Breast epithelium (tissue), 4 donors: ENCODE measurements at places on chromosomes 7 and 10. TPM values are rescaled to one million over a fixed set of nuclear protein-coding genes. Genes with fewer than 3 reads are reported as not detected.

DNA sequence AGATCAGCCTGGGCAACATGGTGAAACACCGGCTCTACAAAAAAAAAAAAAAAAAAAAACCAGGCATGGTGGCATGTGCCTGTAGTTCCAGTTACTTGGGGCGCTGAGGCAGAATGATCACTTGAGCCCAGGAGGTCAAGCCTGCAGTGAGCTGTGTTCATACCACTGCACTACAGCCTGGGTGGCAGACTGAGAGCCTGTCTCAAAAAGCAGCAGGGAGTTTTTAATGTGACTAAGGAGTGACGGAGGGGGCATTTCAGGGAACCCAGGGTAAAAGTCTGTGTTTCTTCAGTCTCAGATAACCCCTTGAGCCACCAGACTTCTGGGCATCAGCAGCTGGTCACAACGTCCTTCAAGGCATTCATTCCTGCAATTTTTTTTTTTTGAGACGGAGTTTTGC is 2.2 kb upstream of the C10orf95 start:
- peaks cover 5% of the 10 kb centered on the region for H3K4me1 ChIP-seq
- no peak overlapping the region for H3K4me3 ChIP-seq
- H3K27ac ChIP-seq: no peak overlapping the region
- DNase-seq: no peak
- H3K27me3 ChIP-seq: no peaks in the 10 kb centered on the region

The ARHGAP12 gene
- total RNA-seq: 102 TPM

- no peak overlapping the region for H3K4me3 ChIP-seq
- no peaks in the 10 kb centered on the region for H3K27me3 ChIP-seq
Observed at GRCh38 chr7:36949711-36950600, 225.7 kb upstream of the AOAH start.

The CNNM1 gene
- total RNA-seq: 0.64 TPM

DNA sequence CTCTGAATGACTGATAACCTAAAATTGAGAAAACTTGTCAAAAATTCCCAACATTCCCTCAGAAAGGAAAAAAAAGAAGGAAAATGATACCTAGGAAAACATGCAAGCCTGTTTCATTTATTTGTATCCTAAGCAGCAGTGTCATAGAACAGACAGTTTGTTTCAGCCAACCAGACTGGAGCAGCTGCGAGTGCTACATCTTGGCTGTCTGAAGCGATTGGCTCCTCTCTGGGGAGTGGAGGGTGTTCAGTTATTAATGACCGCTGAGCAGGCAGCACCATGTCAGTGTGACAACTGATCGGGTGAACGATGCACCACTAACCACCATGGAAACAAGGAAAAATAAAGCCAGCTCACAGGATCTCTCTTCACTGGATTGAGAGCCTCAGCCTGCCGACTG is at the start of gene LRRN3:
Gene LRRN3, plus strand, starts transcription at position 282 of the 400 bp plus-strand sequence. CDS start 31,646 bp downstream, outside the sequence.
- no peak for DNase-seq
- peak within 1 kb of the TSS; percentile 43 for H3K4me3 ChIP-seq
- H3K4me1 ChIP-seq: no peaks in the 10 kb centered on the region
- H3K27ac ChIP-seq: no peak within 1 kb of the TSS

The NME8 gene
- total RNA-seq: not detected

DNA sequence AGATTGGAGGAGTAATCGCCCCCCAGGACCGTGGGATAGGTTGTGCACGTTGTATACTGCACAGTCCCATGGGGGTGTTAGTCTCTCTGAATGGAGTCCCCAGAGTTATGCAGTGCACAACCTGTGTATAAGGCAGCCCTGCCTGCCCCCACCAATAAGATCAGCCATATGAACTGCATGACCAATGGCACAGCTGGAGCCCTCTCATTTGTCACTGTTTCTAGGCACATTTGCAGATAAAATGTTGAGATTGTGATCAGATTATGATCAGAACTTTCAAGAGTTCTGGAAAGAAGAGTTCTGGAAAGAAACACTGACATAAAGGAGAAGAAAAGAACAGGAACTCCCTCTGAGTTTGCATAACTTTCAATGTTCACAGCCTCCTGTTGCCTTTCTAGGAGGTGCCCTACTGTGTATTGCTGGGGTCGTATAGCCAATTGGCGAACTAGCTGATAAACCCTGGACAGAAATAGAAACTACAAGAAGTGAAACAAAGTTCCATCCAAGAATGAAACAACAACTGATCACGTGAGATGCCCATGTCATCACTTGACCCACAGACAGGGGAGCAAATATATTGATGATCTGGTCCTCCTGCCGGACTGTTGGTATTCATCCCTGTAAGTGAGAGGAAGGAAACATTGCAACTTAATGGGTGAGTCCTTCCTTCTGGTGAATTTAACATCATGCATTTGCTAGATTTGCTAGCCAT is 49.6 kb upstream of the TOMM7 start:
- no peak for DNase-seq
- no peaks in the 10 kb centered on the region for H3K4me1 ChIP-seq
- no peaks in the 10 kb centered on the region for H3K36me3 ChIP-seq
- no peak overlapping the region for H3K27ac ChIP-seq
- no peaks in the 10 kb centered on the region for H3K27me3 ChIP-seq

DNA sequence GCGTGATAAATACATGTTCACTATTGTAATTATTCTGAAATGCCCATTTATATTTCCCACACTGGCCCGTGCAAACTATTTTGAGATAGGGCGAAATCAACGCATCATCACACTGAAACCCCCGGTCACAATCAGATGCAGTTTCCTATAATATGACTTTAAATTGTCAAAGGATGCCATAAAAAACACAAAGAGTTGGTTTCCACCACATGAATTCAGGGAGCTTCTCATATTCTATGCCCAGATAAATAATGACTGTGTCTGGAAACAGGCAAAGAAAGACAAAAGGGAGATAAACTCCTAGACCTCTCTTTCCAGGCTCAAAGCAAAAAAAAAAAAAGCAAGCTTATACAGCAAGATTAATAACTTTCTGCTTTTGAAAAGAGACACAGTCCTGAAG is 375.8 kb upstream of the AKR1E2 start:
- H3K27ac ChIP-seq: no peak overlapping the region
- H3K36me3 ChIP-seq: no peaks in the 10 kb centered on the region
- no peak overlapping the region for H3K4me3 ChIP-seq

The PRPS1L1 gene
- not detected for total RNA-seq

The FFAR4 gene
- 0.33 TPM for total RNA-seq

- no peak overlapping the region for H3K4me3 ChIP-seq
- no peaks in the 10 kb centered on the region for H3K4me1 ChIP-seq
- no peak for DNase-seq
- H3K27ac ChIP-seq: no peak overlapping the region
- H3K27me3 ChIP-seq: no peaks in the 10 kb centered on the region
Observed at GRCh38 chr10:122646511-122647382, 52.9 kb downstream of the C10orf120 start.

DNA sequence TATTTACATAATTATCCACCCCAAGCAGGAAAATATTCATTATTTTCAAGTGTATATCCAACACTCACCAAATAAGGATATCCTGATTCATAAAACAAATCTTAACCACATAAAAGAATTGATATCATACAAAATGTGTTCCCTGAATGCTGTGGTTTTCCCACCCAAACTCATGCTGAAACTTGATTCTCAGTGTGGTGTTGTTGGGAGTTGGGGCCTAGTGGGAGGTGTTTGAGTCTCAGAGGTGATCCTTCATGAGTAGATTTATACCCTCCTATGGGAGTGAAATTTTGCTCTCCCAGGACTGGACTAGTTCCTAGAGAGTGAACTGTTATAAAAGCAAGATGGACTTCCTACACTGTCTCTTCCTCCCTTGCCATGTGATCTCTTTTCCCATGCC is 1028.3 kb downstream of the SORCS1 start:
- H3K27ac ChIP-seq: no peak overlapping the region
- H3K27me3 ChIP-seq: no peaks in the 10 kb centered on the region
- no peaks in the 10 kb centered on the region for H3K4me1 ChIP-seq
- no peaks in the 10 kb centered on the region for H3K36me3 ChIP-seq
- DNase-seq: no peak

GRCh38 chr10:102119417-102120141 is 589 bp downstream of the LDB1 start:
- H3K36me3 ChIP-seq: no peaks in the 10 kb centered on the region
- peak; percentile 93 for DNase-seq
- H3K4me3 ChIP-seq: peak overlapping the region; percentile 87
- peak overlapping the region; percentile 100 for H3K27ac ChIP-seq

GRCh38 chr7:142808461-142808801 is 37.7 kb downstream of the PRSS2 start:
- H3K36me3 ChIP-seq: no peaks in the 10 kb centered on the region
- H3K4me1 ChIP-seq: no peaks in the 10 kb centered on the region
- H3K4me3 ChIP-seq: no peak overlapping the region
- no peak for DNase-seq

DNA sequence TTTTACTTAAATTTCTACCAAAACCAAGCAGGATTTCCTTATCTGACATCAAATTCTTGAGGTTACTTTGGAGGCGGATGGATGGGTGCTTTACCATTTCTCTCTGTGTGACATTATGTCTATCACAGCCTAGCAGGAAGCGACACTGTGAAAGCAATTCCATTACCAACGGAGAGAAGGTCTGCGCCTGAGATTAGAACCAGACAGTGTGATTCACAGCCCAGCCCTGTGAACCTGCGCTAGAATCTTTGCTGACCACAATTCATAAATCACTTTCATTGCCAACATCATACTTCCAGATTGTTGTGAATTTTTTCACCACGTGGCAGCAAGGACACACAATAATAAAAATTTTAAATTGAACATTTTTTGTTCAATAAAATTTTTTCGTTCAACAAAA is 126.5 kb downstream of the CUBN start:
- no peaks in the 10 kb centered on the region for H3K27me3 ChIP-seq
- H3K27ac ChIP-seq: peak overlapping the region; percentile 86

DNA sequence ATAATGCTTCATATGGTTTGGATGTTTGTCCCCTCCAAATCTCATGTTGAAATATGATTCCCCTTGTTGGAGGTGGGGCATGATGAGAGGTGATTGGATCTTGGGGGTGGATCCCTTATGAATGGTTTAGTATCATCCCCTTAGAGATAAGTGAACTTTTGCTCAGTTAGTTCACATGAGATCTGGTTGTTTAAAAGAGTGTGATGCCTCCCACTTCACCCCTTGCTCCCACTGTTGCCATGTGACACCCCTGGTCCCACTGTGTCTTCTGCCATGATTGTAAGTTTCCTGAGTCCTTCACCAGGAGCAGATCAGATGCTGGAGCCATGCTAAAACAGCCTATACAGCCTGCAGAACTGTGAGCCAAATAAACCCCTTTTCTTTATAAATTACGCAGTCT is 13.1 kb upstream of the AUTS2 start:
- no peaks in the 10 kb centered on the region for H3K36me3 ChIP-seq
- no peaks in the 10 kb centered on the region for H3K4me1 ChIP-seq
- H3K27me3 ChIP-seq: no peaks in the 10 kb centered on the region
- H3K4me3 ChIP-seq: no peak overlapping the region
- no peak for DNase-seq
- H3K27ac ChIP-seq: no peak overlapping the region

DNA sequence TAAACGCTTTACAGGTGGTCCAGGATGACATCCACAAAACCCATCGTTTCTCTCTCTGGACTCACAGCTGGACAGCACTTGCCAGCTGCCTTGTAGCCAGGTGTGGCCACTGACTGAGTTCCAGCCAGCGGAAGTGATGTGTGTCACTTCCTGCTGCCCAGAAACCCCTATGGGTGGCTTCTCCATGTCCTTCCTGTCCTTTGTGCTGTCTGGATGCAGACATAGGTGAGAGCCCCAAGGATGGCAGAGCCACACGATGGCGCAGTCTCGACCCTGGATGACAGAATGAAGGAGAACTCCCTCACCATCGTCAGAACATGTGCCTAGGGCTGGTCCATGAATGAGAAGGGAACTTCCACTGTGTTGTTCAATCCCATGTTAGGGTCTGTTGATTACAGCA is 22.1 kb downstream of the NMT2 start:
- H3K27me3 ChIP-seq: no peaks in the 10 kb centered on the region
- H3K4me3 ChIP-seq: no peak overlapping the region
- H3K4me1 ChIP-seq: no peaks in the 10 kb centered on the region
- no peak for DNase-seq

DNA sequence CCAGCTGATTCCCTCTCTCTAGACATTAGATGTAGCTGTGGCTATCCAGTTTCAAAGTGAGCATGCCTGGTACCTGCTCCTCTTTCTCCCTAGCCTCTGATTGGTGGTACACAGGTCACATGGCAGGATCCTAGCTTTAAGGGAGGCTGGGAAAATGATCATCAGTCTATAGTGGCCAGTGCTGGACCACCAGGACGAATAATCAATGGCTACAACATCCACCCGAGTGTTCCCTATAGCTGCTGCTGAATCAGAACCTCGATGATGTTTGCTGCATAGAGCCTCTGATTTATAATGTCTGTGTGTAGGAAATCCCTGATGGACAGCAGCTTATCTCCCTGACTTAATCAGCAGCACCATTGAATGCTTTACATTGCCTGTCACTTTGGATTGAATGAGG is 28.9 kb upstream of the LMTK2 start:
- no peaks in the 10 kb centered on the region for H3K36me3 ChIP-seq
- no peak overlapping the region for H3K4me3 ChIP-seq
- H3K27me3 ChIP-seq: no peaks in the 10 kb centered on the region

GRCh38 chr10:132328106-132328505 is 3.9 kb upstream of the LRRC27 start:
- H3K27me3 ChIP-seq: no peaks in the 10 kb centered on the region
- no peak overlapping the region for H3K4me3 ChIP-seq
- no peak for DNase-seq
- H3K27ac ChIP-seq: no peak overlapping the region
- peaks cover 6% of the 10 kb centered on the region for H3K4me1 ChIP-seq
- H3K36me3 ChIP-seq: no peaks in the 10 kb centered on the region

The HGF gene
- total RNA-seq: 8.5 TPM

DNA sequence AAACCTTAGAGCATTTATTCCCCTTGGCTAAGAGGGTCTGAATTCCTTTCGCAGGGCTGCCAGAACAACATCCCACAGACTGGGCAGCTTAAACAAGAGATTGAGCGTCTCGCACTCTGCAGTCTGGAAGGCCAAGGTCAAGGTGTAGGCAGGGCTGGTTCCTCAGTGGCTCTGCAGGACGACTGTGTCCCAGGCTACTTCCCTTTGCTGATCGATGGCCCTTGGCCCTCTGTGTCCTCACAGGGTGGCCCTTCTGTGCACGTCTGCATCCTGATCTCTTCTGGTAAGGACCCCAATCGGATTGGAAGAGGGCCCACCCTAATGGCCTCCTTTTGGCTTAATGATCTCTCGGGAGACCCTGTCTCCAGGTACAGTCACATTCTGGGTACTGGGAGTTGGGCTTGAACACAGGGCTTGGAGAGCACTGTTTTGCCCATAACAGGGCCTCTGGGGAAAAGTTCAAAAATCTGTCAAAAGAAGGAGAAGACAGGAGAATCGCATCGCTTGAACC is 35.1 kb upstream of the DNAJB6 start:
- no peaks in the 10 kb centered on the region for H3K4me1 ChIP-seq
- peak overlapping the region; percentile 58 for H3K27ac ChIP-seq
- H3K36me3 ChIP-seq: no peaks in the 10 kb centered on the region
- no peak overlapping the region for H3K4me3 ChIP-seq
